Activated T-helper 17 cell treated with anti-CD3 and anti-CD28 coated beads, Interleukin-2, amount 50 U/mL, for 72 hours (primary cell): ENCODE measurements at places on chromosomes 5 and 9.

DNA sequence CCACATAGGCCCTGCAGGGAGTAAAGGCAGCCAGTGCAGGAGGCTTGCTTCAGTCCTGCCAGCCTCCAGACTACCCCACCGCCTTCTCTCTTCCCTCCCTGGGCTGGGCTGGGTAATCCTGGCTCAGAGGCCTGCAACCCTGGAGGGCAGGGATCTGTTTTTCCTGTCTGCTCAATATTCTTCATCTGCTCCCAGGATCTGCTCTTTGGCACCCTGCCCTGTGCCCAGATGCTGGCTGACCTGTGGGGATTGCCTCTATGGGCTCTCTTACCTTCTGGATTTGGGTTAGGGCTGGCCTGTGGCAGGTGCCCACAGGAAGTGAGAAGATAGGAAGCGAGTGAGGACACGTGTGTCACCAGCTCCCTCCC lies 7.3 kb upstream of the ANGPTL2 start:
- ATAC-seq: no peak

- ATAC-seq: peak; percentile 13
Measured at GRCh38 chr9:76459694-76460635, 983 bp downstream of the GCNT1 start.

DNA sequence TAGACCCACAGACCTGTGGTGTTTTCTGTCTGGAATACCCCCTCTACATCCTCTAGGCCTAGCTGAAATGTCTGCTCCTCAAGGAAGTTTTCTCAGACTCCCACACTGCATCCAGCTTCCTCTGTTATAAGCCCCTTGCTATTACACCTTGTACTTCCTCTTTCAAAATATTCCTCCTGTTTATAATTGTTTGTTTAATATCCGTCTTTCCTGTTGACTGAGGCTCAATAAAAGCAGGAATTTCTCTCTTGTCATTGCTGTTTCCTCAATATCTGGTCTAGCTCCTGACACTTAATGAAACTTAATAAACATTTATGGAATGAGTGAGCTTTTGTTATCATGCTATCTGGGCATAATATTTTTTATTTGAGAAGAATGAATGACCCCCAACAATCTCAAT lies 34.1 kb upstream of the IQGAP2 start:
- ATAC-seq: no peak

- no peak for ATAC-seq
Measured at GRCh38 chr5:1137567-1138444, 25.9 kb upstream of the SLC12A7 start.

- no peak for ATAC-seq
Measured at GRCh38 chr9:74293479-74293878, 203.7 kb upstream of the RORB start.

- ATAC-seq: no peak
Measured at GRCh38 chr5:15664961-15665360, 165.0 kb downstream of the FBXL7 start.

- no peak for ATAC-seq
Measured at GRCh38 chr5:118553662-118554061, 434.7 kb downstream of the DTWD2 start.

DNA sequence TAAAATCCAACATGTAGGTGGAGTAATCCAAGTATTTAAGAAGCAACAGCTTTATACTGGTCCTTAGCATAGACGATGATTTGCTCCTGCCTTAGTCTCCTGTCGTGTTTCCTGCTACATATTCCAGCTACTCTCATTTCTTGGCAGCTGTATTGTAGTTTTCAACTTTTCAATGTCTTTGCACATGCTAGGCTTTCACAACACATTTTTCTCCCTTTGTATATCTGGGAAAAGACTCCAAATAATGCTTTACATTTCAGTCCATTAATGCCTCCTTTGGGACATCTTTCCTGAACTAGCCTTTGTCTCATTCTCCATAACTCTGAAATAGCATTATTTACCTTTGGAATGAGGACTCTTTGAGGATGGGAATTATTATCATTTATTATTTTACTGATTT lies 508.0 kb downstream of the PTPRD start:
- no peak for ATAC-seq

DNA sequence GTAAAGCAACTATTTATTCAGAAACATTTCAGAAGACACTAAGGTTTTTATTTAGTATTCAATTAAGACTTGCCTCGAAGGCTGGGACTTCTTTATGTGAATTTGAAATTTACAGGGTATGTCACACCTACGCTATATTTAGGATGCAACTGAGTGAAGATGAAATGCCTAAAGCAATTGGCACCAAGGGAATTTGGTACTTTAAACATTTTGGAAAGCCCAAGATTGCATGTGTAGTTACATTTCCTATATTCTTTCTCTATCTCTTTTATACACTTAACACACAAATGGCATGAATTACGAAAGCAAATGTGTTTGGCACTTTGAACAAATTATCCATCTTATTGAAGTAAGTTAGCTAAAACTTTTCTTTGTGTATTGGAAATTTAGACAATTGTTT lies 633.3 kb downstream of the PDE4D start:
- no peak for ATAC-seq

DNA sequence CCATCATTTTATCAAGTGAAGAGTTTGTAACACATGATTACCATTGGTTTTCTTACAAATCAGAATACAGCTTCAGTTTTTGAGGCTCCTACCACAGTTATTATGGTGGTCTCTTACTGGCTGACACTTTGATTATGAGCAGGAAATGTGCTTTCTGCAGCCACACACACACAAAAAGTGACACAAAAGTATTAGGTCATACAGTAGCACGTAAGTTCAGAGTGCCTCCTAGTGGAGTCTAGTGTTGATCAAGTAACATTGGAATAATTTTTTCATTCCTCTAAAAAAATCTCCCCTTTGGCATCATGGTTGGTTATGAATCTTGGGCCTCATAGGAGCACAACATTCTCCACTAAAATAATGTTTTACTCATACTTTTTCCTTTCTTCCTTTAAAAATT lies 37.6 kb downstream of the PAM start:
- peak; percentile 37 for ATAC-seq

DNA sequence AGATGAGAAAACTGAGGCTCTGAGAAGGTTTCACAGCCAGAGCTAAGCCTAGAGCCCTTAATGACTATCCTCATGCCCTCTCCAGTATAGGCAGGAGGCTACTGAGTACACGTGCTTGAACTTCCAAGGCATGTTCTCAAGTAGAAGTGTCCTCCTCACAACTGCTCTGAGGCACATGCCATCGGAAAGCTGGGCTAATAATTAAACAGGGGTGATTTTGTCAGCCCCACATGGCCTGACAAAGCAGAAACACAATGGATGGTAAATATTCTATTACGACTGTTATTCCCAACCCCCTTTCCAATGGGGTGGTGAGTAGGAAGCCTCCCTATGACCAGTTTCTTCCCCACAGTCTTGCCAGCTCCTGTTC lies 34.3 kb downstream of the KCNIP1 start:
- ATAC-seq: no peak

GRCh38 chr9:13688223-13688989 lies 408.9 kb upstream of the MPDZ start:
- no peak for ATAC-seq

DNA sequence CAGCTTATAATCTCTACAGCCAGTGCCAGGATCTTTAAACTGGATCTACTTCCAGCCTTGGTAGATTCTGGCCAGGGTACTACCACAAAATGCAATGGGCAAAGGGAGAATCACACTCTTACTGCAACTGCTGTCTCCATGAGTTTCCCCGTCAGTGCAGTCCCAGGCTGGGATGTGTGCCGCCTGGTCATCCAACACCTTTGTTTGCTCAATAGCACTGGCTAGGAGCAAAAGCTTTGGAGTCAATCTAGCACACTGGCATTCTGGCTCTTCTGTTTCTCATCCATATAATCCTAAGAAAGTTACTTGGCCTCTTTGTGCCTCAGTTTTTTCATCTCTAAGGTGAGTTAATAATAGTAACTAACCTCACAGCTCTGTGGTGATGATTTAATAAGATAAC lies 96.9 kb downstream of the FBN2 start:
- no peak for ATAC-seq

DNA sequence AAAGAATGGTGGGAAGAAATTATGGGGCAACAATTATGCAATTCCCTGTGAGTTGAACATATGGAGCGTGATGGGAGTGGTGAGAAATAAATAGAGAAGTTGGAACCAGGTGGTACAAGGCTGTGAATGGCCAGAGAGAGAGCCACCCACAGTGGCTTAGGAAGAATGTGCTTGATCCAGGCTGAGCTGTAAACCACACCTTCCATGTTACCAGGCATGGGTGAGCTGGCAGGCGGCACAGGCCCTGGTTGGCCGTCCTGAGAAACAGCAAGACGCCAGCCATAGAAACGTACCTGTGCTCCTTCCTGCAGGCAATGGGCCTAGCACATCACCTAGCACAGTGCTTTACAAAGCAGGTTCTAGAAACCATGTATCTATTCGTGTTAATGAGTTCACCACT lies 74.3 kb downstream of the EPB41L4B start:
- no peak for ATAC-seq

DNA sequence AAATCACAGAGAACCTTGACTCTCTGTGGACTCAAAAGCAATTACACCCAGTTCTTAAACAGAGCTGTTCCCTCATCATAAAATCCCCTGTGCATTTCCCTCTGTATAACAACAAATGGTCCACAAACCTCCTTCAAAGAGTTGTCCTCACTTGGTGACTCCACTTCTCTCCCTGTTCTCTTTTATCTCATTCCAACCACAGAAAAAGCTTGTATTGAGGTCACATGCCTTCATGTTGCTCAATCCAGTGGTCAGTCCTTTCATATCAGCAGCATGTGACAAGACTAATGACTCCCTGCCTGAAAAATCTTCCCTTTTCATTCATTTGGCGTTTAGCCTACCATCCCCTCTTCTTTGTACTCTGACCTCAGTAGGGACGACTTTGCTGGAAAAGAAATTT lies 158.0 kb downstream of the DEPDC1B start:
- no peak for ATAC-seq

DNA sequence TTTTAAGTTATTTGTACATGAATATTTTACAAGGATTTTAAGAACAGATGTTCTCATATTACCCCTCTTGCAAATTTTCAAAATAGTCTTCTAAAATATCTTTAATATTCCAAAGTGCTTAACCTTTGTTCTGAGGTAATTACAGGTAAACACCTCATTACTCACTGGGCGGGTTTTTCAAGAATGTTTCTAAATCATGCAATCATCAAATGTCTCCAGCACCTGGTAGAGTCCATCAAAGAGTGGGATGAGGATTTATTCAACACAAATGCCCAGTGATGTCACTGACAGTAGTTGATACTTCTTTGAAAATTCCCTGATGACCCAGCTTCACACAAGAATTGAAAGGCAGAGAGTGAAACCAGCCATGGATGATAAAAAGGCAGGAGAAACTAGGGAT lies 114.4 kb downstream of the SEC61B start:
- ATAC-seq: no peak

DNA sequence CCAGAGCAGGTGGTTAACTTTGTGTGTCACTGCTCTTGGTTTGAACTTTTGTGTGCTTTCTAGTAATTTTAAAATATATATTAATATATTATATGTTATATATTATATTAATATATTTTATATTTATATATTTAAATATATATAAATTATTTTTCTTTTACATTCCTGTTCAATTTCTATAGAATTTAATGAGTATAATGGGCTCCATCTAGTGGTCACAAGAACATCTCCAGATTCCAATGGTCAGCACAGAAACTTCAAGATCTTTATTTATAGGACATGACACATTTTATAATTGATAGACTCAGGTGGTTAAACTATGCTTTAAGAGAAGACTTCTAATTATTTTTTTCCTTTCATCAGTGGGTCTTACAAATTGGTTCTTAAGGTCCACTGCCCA lies 39.1 kb downstream of the COL23A1 start:
- ATAC-seq: no peak

DNA sequence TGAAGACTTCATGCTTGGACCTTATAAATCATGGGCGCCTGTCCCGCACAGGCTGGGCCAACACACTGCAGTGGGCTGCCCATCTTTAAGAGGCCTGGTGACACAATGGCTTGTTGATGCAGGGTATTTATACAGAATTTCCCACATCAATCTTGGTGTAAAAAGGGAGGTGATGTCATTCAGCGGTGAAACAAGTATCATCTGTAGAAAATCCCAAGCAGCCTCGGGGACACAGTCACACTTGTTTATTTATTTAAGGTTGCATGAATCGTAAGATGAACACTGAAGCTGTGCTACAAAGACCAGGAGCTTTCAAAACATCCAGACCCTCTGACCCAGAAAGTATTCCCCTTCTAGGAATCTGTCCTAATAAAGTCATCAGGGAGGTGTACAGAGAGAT lies 40.5 kb downstream of the SMIM23 start:
- ATAC-seq: no peak

DNA sequence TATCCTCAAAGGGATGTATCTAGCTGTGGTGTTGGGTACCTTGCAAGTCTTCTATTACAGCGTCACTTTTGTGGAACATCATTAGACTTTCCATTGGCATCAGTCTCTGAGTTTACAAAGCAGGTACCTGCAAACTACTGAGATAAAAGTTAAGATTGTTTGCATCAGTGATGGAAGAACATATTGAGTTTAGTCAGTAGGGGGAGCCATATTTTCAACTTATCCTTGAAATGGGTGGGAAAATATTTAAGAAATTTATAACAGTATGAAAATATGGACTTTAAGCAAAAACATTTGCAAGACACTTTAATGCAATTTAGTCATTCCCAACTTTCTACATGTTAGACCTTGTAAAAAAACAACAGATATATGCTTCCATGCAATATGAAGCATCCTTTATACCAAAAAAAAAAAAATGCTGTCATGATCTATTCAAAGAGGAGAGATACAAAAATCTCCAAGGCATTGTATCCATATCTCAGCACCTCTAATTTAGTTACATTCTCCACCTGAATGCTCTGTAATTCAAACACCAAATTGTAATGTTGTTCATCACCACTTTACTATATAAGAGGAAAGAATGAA lies 98.6 kb upstream of the ADAMTS19 start:
- no peak for ATAC-seq

- no peak for ATAC-seq
Measured at GRCh38 chr9:104788251-104788650, 24.3 kb downstream of the NIPSNAP3B start.

DNA sequence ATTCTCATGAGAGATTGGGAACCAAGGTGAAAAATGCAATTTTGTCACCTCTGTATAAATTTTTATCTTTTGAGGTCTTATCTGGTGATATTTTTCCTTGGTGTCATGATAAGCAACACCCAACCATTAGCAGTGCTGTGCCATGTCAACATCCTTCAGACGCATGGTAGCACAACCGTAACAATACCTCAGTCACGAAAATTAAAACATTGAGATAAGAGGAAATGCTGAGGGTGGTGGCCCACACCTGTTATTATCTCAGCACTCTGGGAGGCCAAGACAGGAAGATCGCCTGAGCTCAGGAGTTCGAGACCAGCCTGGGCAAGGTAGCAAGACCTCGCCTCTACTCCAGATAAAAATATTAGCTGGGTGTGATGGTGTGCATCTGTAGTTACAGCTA lies 32.7 kb downstream of the SLC46A2 start:
- ATAC-seq: no peak

DNA sequence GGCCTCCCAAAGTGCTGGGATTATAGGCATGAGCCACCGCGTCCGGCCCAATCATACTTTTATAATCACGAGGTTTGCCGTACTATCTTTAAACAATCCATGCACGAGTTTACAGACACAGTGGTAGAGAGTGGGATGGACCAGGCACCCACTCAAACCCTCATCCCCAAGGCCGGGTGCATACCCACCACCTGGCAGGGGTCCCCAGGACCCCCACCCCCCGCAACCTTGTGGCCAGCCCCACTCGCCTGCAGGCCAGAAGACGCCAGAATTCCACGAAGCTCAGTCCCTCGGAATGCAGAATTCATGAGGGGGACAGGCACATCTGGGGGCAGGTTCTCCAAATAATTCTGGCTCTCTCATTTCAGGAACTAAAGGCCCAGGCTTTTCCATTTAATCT lies 17.1 kb downstream of the NACC2 start:
- ATAC-seq: no peak
